Esophagus squamous epithelium (tissue), 5 donors: ENCODE measurements at places on chromosomes 6 and 20.

- H3K27ac ChIP-seq: no peak overlapping the region
- peaks cover 9% of the 10 kb centered on the region for H3K4me1 ChIP-seq
- H3K36me3 ChIP-seq: no peaks in the 10 kb centered on the region
- H3K27me3 ChIP-seq: no peaks in the 10 kb centered on the region
These were observed 48.0 kb upstream of the FOXQ1 start for GRCh38 chr6:1263850-1264377.

GRCh38 chr20:52470561-52470960, 279.0 kb upstream of the ZFP64 start:
- DNase-seq: no peak
- H3K27me3 ChIP-seq: no peaks in the 10 kb centered on the region
- no peak overlapping the region for H3K27ac ChIP-seq
- H3K4me1 ChIP-seq: no peaks in the 10 kb centered on the region
- no peaks in the 10 kb centered on the region for H3K36me3 ChIP-seq

GRCh38 chr6:96571551-96571950, 8.6 kb downstream of the FHL5 start:
- no peak overlapping the region for H3K4me3 ChIP-seq
- no peak overlapping the region for H3K27ac ChIP-seq
- H3K27me3 ChIP-seq: no peaks in the 10 kb centered on the region
- no peaks in the 10 kb centered on the region for H3K36me3 ChIP-seq
- H3K4me1 ChIP-seq: no peaks in the 10 kb centered on the region

GRCh38 chr20:17747431-17747846, 47.7 kb downstream of the BANF2 start:
- no peak overlapping the region for H3K27ac ChIP-seq
- no peaks in the 10 kb centered on the region for H3K4me1 ChIP-seq
- H3K27me3 ChIP-seq: no peaks in the 10 kb centered on the region
- no peak for DNase-seq

DNA sequence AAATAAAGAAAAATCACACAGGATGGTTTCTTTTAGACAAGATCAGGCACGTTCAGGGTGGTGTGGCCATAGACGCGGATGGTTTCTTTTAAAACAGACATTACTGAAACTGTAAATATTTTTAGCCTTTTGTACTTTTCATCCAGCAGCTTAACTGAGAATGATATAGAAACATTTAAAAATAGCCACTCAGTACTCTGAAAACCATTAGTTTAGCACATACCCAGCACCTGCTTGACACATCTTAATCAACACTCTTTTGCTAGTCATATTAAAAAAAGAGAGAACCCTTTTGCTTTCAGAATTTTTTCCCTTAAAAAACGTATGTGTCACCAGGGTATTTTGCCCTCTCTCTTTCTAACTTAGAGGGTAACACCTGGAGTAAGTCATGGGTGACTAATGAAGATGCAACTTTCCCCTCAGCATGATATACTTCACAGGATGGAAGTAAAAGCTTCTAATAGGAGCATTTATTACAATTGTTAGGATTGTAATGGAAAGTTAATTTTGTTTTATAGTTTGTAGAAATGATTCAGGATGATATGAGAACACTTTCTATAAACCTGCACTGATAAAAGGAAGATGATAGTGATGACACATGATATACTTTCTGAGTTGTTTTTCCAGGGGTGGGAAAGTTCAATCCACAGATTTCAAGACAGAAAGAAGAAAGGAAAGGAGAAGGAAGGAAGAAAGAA, 45.2 kb downstream of the BACH2 start:
- no peak for DNase-seq
- no peaks in the 10 kb centered on the region for H3K4me1 ChIP-seq
- H3K27ac ChIP-seq: no peak overlapping the region
- H3K27me3 ChIP-seq: no peaks in the 10 kb centered on the region
